Caki2 (cell line): ENCODE measurements at places on chromosomes 16 and 17. TPM values are rescaled to one million over a fixed set of nuclear protein-coding genes. Genes with fewer than 3 reads are reported as not detected.

GRCh38 chr16:3021449-3022207, 1.5 kb downstream of the TNFRSF12A start:
- DNase-seq = peak; percentile 99

GRCh38 chr16:66030036-66030435, 336.5 kb upstream of the CDH5 start:
- no peak for DNase-seq

DNA sequence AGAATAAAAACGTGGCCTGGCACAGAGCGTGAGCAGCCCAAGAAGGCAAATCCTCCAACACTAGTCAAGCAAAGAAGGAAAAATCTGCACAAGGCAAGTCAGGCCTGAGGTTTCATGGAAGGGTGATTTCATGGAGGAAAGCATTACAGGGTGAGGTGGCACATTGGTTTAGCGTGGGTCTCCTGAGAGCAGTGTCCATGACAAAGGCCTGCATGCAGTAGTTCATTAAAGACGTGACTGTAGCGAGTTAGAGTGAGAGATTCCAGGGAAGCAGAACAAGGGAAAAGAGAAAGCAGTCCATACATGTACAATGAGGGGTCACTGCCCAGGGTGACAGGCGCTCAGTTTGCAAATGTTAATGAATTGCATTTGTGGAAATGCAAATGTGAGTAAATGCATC, 285.0 kb upstream of the ERCC4 start:
- DNase-seq = peak; percentile 38

Gene KRT14
- total RNA-seq = not detected in 2 replicates

Gene EXOC3L1
- not detected in 2 replicates for total RNA-seq

DNA sequence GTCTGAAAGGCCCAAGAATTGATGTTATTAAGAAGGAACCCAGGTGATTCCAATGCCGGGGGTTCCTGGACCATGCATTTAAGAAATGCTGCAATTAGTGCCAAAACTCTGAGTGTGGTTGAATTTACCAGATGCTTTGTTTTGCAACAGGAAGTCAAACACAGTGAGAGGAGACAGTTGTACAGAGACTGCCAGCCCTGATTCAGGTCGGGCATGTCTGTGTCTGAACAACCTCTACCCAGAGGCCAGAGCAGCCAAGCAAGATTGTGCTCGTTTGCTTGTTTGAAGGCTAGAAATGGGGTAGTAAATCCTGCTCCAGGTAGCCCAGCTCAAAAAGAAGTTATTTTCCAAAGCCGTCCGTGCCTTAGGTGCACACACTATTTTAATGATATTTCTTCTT, 412.4 kb upstream of the ERCC4 start:
- no peak for DNase-seq

DNA sequence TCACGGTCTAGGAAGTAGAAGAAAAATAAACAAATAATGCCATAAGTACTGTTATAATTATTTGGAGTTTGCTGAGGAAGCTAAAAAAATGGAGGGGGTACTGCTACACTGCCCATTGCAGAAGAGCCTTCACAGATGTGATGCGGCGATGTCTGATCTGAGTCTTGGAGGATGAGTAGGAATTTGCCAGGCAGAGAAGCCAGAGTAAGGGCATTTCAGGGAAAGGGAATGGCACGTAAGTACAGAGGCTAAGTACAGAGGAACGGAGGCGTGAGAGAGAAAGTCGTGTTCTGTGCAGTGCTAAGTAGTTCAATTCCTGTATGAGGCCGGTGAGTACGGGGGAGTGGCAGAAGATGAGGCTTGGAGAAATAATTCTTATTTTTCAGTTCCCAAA, 741 bp upstream of the GRB2 start:
- no peak for DNase-seq

DNA sequence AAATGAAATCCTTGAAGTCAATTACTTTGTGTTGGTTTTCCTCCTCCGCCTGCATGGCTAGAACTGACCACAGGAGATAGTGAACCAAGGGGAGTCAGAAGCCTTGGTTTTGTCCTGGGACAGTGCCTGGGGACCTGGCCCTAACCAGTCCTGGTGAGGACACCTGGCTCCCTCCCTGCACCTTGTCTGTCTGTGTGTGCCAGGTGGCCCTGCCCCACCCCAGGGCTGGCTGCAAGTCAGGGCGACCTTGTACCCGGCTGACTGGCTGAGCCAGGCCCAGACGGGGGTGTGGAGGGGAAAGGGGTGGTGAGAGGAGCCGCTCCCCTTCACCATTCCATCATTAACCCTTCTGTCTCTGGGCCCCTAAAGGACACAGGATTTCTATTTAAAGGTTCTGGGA, 3.4 kb downstream of the RAPGEFL1 start:
- no peak for DNase-seq

DNA sequence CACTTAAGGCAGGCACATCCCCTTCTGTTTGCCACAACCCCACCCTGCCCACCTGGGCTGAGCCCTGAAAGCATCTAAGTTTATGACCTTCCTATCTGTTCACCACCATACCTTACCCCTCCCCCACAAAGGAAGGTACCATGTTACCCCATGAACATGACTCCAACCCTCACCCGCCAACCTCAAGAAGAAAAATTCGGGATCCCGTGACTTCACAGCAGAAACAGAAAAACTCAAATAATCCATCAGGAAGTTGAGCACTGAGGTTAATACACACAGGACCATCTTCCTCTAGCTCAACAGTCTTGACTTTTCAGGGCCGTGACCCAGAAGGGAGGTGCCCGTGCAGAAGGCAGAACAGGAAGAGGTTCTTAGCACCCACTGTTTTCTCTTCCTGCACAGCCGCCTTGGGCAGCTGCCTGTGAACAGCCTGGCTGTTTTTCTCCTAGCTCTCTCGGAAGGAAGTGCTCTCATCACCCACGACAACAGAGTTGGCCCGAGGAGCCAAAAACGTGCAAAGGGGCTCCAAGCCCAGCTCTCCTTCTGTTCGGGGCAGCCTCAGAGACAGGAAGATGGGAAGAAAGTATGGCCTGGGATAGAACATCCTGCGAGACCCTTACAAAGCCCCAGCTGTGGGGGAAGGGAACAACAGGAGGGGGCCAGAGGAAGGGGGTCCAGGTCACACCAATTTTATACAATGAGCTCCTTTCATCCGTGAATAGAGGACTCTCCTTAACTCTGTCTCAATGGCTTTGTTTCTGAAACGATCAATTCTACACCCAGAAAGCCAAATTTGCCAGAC, 101.1 kb downstream of the XYLT1 start:
- DNase-seq = no peak

GRCh38 chr16:89691231-89691985, 4.9 kb downstream of the CDK10 start:
- DNase-seq = no peak

DNA sequence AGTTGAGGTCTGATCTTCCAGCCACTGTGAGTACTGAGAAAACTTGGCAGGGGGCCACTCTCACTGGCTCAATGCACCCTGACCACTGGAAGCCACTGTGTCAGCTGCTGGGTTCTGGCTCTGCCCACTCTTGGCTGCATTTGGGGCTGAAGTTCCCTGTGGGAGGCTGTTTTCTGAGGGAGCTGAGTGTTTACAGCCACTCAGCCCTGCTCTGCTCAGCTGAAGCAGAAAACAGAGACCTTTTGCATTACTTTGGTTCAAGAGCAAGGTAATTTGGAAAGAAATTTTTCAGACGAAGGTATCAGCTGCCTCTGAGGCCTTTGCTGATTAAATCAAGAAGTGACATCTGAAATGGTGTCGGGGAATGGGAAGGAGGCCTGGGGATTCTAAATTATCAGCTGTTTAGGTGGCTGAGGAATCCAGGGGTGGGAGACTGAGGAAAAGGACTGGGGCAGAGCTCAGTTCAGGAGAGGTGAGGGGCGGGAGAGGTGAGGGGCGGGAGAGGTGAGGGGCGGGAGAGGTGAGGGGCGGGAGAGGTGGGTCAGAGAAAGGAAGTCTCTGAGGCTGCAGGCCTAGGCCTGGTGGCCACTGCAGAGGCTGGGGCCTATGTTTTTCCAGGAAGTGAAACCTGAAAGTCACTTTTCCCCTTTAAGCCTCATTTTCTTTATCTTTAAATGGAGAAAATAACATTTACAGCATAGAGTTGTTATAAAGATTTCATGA, at the start of gene ACSM5:
TSS of gene ACSM5 (plus strand) at position 137 of the 723 bp plus-strand sequence. CDS start 1,951 bp downstream, outside the sequence.
- DNase-seq = peak; percentile 41

Gene ARHGAP23
- 1.4 and 2.3 TPM in 2 replicates for total RNA-seq

GRCh38 chr17:29237476-29238132, 9.1 kb upstream of the CRYBA1 start:
- DNase-seq = peak; percentile 31

DNA sequence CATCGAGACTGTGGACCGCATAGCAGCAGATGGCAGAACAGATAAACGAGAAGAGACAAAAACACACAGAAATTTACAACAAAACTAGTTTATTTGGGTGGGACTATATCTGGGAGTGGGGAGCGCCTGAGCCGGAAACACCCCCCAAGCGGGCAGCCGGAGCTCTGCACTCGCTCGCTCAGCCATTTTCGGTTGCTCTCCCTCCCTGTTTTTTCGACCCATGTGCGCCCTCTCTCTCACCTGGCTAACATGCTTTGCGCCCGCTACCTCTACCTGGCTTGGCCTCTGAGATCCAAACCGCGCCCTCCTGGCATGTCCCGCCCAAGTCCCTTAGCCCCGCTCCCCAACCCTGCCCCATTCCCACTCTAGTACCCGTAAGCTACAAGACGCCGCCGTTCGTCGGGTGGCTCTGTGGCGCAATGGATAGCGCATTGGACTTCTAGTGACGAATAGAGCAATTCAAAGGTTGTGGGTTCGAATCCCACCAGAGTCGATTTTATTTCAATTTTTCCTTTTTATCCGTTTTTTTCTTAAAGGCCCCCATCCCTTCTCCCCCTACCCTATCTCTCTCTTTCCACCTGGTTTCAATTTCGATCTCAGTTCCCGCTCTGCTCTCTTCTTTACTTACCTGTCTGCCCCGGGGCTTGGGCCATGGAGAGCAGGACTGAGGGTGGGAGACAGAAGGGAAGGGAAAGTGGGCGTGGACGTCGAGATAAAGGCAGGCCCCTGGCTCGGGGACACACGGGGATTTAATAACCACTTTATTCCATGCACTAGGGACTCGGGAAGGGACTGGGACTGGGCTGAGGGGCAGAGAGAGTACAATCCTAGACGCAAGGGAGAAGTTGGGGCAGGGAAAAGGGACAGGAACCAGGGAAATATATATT, 2.4 kb upstream of the ALOXE3 start:
- DNase-seq = peak; percentile 83

DNA sequence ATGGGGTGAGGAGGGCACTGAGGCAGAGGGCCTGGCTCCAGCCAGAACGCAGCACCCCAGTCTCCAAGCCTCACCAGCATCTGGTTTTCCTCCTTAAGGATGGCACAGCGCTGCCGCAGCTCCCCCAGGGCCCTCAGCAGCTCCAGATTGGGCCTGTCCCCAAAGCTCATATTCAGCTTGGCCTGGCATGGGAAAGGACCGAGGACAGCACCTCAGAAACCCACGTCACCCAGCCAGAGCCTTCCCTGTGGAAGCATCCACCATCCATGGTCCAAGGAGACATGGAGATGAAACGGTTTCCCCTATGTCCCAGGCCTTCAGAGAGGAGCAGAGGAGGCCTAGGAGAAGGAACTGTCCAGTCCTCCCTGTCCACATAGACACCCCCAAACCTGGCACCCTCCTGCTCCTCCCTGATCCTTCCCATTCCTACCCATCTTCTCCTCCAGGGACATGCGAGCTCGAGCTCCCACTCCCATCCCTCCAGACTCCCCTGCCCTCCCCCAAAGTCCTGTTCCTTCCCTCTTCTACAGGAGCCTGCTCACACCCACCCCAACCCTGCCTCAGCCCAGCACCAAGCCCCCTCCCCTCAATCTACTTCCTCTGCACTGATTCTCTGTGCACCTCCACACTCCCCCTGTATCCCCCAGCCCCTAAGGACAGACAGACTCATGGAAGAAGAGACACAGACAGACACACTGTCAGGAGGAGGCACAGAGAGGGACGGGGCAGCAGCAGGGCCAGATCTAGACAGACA, 1.8 kb downstream of the TSPOAP1 start:
- no peak for DNase-seq

DNA sequence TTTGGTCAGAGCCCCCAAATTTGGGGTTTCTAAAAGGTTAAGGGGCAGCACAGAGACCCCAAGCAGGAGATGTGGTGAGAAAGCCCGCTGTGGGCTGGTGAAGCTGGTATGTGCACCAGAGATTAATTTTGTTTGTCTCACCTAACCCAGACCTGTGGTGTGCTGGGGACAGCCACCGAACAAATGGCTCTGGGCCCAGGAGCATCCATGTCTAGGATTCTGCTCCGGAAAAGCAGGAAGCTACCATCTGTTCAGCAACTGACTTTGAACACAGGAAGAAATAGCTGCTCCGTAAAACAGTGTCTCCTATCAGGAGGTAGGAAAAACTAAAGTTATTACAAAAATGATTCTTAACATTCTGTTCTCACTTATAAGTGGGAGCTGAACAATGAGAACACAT, 2.7 kb upstream of the ZP2 start:
- DNase-seq = no peak

Gene KLHDC4
- 28.1 and 38.3 TPM in 2 replicates for total RNA-seq

DNA sequence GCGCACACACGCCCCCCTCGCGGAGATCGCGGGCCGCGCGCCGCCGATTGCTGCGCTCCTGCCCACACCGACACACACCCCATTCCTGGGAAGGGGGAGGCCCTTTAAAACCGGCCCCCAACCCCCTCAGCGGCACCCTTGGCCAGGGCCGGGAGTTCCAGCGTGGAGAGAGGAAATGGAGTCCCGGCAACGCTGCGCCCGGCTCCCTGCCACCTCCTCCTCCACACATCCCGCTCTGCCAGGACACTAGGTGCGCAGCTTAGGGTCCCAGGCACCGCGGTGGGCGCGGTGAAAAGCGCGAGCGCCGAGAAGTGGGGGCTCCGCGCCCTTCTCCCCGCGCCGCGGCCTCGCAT, 397 bp downstream of the CDC42EP4 start:
- DNase-seq = no peak

Gene USP43
- total RNA-seq = 4.2 and 5.3 TPM in 2 replicates

Gene ASPA
- not detected in 2 replicates for total RNA-seq

DNA sequence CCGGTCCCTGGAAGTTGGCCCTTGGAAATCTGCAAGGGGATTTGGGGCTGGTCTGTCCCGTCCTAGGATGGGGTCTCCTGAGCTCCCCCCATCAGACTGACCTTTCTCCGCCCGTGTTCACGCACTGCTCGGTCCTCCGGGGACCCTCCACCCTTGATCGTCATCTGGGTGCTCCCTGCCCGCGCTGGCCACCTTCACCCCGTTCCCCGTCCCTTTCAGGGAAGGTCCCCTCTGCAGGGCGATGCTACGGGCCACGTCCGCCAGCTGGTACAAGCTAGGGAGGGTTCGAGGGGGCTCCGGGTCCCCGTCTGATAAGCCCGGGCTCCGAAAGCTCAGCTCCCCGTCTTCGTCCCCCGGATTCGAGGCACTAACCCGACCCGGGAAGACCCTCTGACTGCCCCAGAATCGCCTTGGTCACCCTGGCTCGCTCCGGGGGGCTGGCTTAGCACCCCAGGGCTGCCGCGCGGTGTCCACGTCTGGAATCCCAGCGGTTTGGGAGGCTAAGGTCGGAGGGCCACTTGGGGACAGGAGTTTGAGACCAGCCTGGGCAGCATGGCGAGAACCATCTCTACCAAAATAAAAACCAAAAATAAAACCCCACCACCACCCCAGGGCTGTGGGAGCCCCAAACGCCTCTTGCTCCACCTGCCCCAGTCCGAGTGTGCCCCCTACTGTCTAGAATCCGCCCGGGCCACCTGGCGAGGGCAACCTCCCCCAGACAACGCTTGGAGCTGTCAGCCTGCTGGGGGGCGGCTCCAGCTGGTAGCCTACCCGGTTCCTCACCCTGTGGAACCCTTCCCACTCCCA, 1.1 kb upstream of the SLC43A2 start:
- no peak for DNase-seq

- no peak for DNase-seq
Measured at GRCh38 chr16:54318941-54319340, 32.4 kb upstream of the IRX3 start.

Gene KRT222
- total RNA-seq = 3.1 and 6.8 TPM in 2 replicates

Gene NARF
- 24.7 and 24.9 TPM in 2 replicates for total RNA-seq

GRCh38 chr17:75814900-75815373, 29.3 kb downstream of the UNC13D start:
- DNase-seq = peak; percentile 30

Gene MLLT6
- 22.8 and 27.9 TPM in 2 replicates for total RNA-seq

Gene KRT20
- 46.7 and 50.0 TPM in 2 replicates for total RNA-seq
